ENCODE measurements at places on chromosomes 2 and 18. TPM values are rescaled to one million over a fixed set of nuclear protein-coding genes. Genes with fewer than 3 reads are reported as not detected.

DNA sequence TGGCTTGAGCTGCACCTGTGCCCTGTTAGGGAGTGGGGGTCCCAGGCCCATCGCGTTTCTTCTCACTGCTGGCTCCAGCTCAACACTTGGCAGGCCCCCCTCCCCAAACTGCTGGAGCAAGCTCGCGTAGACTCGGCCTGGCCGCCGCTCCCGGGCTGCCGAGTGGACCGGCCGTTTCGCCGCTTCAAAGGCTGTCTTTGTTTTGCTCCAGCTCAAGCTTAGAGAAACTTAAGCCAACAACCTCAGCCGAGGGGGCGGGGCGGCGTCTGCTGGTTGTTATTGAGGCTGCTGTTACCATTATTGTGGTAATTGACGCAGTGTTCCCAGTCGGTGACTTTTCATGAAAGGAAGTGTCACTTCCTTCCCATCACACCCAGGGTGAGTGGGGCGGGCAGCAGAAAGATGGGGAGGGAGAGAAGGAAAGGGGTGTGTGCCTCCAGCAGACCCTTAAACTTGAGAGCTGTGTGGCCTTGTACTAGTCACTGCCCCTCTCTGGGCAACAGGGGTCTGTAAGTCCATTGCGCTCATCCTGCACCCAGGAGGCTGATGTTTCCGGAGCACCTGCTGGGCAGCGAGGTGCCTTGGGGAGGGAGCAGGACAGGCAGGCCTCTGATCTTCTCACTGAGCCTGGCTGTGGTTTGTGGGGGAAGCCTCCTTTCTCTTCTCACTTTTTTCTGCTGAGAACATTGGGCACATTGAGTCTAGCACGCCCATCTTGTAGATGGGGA is 2.1 kb downstream of the ARID5A start:
- no peak for DNase-seq

DNA sequence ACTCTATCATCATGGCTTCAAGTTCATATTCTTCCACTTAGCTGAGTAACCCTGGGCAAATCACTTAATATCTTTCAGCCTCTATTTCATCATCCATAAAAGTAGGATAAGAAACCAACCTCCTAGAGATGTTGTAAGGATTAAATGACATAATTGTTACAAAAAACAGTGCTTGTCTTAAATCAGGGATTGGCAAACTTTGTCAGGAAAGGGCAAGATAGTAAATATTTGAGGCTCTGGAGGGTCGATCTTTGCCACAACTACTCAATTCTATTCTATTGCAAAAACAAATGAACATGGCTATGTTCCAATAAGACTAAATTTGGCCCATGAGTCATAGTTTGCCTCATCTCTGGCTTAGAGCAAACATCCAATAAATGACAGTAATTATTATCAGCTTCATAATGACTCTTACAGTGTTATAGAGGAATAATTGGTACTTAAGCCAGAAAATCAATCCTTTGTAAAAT is 184.7 kb downstream of the SATB2 start:
- DNase-seq, result peak; percentile 54

Gene SLC23A3
- 0.76 TPM for total RNA-seq

- DNase-seq, result no peak
These were observed 44.4 kb upstream of the ACAA2 start for GRCh38 chr18:49857708-49858107.

DNA sequence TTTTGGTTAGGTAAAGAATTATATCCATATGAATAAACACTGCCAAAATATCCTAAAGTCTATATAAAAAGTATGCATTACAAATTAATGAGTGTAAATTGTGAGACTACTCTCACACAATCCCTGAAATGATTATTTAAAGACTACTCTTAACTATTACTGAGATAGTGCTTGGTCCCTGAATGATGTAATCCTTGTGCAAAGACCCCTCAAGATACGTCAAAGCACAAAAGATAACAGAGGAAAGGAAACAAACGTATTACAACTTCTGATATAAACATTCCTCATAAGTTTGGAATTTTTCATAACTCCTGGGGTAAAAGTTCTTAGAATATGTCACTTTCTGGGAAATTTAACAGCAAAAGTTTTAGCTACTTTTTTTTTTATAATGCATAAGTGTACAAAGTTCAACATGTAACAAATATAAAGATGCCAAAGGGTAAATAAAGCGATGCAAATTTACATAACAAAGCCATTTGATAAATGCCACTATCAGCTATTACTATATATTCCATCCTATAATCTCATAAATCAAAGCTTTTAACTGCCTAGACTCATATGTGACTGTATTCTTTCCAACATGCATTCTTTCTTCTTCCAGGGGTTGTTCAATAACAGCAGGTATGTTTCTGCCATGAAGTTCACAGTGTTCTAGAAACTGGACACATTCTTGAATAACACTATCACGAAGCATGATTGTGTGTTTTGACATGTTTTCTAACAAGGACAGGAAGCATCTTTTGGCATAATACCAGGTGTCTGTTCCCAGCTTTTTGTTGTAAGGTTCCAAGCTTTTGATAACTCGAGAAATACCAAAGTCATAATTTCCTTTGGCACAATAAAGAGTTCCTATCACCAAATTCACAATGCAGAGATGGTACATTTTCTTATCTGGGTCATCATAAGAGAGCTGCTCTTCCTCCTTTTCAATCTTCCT is 158.0 kb downstream of the AGPS start:
- no peak for DNase-seq

Gene B4GALT6
- total RNA-seq, result 29.3 TPM

- no peak for DNase-seq
These were observed 13.6 kb downstream of the MRO start for GRCh38 chr18:50806208-50806616.

Gene CCDC148
- total RNA-seq, result 0.39 TPM

Gene DLGAP1
- total RNA-seq, result not detected

DNA sequence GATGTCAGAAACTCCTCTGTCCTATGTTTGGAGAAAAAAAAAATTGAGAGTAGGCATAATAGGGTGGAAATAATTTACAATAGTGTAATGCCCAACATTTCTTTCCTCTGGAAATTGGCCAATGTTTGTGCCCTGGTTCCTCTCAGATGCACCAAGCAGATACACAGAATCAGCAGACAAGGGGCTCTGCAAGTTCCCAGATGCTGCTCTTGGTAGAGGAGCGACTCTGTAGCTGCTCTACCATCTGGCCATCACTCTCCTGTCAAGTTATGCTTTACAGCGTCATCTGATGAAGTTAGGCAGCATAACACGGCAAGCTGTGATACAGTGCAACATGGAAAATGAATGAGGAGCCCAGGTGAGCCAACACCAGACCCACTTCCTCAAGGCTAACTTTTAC is 1.6 kb downstream of the DYTN start:
- no peak for DNase-seq

DNA sequence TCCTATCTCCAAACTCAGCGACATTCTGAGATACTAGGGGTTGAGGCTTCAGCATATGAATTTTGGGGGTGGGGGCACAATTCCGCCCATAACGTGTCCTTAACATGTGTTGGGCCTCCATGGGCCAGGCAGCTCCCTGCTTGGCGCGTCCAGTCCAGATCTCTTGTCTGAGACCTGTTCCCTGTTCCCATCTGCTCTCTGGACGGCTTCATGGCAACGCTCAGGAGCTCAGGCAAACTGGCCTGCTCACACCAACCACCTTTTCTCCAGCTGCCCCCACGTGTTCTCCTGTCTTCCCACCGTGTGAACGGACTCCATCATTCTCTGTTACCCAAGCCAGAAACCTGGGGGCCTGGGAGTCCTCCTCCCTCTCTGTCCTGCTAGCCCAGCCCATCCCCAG is 36.4 kb downstream of the ACKR3 start:
- no peak for DNase-seq

- DNase-seq, result peak; percentile 87
These were observed 16.9 kb downstream of the STEAP3 start for GRCh38 chr2:119240311-119241204.

Gene PDE11A
- 0.42 TPM for total RNA-seq

- DNase-seq, result peak; percentile 44
These were observed 490.6 kb downstream of the THSD7B start for GRCh38 chr2:137255990-137256389.

DNA sequence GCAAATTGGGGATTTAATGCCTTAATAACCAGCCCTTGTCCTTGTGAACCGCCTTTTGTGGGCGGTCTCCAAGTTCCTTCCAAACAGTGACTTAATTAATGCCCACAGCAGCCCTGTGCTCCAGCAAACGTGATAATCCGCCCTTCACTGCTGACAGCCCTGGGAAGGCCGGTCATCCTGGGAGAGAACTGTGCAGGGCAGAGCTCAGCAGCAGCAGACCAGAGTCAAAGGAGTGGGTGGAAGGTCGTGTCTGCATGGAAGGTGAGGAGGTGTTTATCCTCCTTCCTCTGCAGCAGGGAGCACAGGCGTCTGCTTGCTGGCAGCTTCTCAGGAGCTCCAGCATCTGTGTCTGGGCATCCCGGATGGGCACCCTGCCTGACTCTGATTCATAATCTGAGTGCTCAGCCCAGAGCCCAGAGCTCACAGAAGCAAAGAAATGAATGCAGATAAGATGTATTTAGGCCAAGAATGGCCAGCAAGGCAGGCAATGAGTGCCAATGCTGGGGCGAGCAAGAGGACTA is 270.0 kb upstream of the PXDN start:
- peak; percentile 28 for DNase-seq

Gene STAT4
- not detected for total RNA-seq

DNA sequence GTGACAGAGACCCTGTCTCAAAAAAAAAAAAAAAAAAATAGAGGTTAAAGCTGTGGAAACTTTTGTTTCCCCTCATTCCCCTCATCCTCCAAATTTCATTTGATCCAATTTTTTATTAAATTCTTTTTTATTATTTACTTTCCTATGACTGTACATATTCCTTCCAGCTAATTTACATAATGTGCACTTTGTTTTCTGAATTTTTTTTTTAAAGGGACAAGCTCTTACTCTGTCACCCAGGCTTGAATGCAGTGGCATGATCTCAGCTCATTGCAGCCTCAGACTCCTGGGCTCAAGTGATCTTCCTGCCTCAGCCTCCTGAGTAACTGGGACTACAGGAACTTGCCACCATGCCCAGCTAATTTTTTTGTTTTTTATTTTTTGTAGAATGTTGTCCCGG is 10.3 kb downstream of the ANKAR start:
- no peak for DNase-seq

DNA sequence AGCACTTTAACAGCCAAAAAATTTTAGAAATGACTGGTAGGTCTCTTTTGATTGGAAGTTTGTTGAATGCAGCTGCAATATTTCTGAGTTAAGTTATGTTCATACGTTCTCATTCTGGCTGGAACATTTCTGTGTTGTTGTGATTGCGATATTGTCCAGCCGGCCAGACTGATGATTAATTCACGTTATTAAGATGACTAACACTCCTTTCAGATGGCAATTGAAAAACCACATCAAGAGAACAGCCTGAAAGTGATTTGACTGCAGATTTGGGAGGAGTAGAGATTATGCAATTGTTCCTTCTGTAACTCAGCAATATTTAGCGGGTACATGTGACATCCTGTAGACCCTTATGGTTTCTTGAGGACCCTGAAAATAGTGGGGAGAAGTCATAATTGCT is 133.7 kb downstream of the FBXO15 start:
- peak; percentile 55 for DNase-seq

Gene LRRC30
- total RNA-seq, result not detected

Gene MCEE
- 8.5 TPM for total RNA-seq

- DNase-seq, result no peak
These were observed 1221.7 kb upstream of the ZEB2 start for GRCh38 chr2:145741636-145742035.

GRCh38 chr18:64311859-64312258 is 163.0 kb upstream of the LINC00305 start:
- DNase-seq, result no peak

Measured in HT1080 (cell line).